Cerebellar cortex (tissue), 1 donor: ENCODE measurements at places on chromosomes 4 and X.

DNA sequence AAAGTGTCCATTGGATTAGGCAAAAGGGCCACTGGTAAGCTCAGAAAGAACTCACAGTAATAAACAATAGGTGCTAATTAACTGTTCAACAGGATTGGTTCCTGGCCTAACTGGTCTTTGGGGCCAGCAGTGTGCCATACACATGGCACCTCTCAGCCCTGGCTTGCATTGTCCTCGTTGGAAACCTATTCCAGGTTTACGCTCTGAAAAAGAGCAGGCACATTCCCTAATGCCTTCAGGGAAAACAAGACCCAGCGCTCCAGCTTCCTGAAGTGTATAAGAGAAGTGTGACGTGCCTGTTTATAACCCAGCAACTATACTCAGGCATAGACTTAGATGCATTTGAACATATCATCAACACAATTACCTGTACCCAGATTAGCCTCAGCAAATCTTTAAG lies 51.9 kb upstream of the RBM47 start:
- DNase-seq: peak; percentile 13

DNA sequence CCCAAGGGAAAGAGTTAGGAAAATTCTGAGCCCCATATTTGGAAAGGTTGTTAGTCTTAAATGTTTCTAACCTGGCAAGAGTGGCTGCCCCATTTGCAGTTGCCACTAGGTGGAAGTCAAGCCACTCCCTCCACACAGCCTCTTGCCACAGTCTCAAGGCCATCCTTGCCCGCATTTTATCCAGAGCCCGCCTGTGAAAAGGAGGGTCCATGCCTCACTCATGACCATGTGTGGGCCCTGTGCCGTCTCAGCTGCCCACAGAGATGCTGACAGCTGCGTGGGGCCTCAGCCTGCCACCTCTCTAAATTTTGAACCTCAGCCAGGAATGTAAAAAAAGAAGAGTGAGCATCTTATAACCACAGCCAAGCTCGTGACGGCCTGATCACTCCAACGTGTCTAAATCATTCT lies 201.5 kb upstream of the FAM241A start:
- DNase-seq: peak; percentile 30

DNA sequence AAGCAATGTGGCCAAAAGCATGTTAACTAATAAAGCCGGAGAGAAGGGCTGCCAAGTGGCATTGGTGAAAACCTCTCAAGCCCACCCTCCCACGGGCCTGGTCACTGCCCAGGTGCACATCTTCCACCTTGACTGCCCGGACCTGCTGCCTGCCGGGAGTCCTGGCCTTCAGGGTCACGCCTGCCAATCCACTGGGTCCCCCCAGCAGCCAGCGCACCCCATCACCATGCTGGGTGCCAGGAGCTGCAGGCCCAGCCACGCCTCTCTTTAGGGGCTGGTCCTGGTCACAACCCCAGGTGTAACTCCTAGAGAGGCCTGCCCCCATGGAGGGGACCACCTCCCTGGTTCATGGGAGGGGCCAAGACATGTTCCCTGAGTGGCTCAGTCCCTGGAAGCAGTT lies 66.4 kb downstream of the PSAPL1 start:
- DNase-seq: no peak

DNA sequence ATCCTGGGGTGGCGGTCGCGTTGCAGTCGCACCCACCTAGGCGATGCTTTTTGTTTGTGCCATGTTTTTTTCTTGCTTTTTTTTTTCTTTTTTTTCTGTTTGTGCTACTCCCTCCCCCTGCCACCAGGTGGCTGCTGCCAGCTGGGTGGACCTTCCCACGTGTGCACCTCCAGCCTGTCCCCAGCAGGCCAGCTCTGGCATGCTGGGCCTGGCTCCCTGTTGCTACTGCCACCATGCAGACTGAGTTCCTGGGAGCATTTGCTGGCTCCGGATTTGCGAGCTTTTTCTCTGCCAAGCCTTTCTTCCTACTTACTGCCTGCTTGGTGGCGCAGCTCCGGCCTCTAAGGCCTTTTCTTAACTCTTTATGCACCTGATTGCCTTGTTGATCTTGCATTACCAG lies 161.2 kb upstream of the WDFY3 start:
- peak; percentile 41 for DNase-seq

- no peak for DNase-seq
Measured at GRCh38 chr4:38615847-38616246, 48.2 kb upstream of the KLF3 start.

DNA sequence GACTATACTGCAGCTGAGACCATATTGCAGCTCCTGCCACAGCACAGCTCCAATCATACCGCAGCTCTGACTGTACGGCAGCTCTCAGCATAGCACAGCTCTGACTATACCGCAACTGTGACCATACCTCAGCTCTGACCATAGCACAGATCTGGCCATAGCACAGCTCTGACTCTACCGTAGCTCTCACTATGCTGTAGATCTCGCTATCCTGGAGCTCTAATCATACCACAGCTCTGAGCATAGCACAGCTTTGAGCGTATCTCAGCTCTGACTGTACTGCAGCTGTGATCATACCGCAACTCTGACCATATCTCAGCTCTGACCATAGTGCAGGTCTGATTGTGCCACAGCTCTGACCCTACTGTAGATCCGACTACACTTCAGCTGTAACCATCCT lies 139.2 kb downstream of the ASMT start:
- no peak for DNase-seq

DNA sequence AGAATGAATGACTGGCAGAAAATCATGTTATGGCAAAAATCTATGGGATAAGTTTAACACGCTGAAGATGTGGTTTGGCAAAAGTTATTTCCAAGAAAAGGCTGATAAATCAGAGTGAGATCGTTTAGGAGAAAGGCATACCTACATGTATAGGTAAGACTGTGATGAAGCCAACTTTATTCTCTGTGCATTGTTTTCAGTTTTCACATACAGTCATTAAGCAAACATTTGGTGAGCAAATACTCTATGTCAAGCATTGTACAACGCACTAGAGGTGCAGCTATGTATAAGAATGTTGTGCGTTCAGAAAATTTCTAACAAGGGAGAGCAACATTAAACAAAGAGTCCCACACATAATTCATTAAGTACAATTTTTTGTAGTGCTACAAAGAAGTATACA lies 121.7 kb downstream of the TEX13A start:
- no peak for DNase-seq

- DNase-seq: no peak
Measured at GRCh38 chr4:56241500-56241899, 145.8 kb downstream of the AASDH start.

GRCh38 chrX:32447640-32448039 lies 763.7 kb downstream of the DMD start:
- no peak for DNase-seq

DNA sequence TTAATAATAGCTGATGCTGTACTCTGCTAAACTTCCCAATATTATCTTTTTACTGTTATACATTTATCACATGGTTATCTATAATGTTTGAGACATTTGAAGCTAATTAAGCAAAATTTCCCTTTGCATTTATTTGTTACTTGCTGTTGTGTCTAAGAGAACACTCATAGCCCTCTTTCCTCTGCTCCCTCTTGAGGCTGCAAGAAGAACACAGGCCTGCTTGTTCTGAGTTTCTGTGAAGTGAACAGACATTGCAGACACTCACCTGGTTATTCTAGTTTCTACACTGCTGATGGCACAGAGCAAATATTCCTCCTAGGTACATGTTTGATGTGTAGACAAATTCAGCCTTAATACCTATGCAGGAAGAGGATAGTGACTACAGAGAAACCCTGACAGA lies 367.8 kb downstream of the GASK1B start:
- DNase-seq: peak; percentile 16

DNA sequence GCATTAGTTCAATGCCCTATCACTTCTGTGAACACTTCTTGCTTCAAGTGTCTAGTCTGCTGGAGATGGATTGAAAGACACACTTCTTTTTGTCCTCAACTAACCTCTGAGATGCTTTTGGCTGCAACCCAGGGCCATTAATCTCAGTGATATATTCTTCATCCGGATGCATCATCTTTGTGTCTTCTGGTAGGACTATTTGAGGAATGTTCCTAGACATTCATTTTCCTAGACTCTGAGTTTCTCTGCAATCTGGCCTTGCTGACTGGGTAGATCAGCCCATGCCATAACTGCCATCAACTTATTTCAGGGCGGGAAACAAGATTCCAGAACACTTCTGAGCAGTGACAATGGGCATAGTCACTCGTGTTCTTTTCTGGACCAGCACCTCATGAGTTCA lies 329.4 kb downstream of the PDGFC start:
- no peak for DNase-seq

GRCh38 chr4:187814737-187815465 lies 180.7 kb upstream of the ZFP42 start:
- no peak for DNase-seq

DNA sequence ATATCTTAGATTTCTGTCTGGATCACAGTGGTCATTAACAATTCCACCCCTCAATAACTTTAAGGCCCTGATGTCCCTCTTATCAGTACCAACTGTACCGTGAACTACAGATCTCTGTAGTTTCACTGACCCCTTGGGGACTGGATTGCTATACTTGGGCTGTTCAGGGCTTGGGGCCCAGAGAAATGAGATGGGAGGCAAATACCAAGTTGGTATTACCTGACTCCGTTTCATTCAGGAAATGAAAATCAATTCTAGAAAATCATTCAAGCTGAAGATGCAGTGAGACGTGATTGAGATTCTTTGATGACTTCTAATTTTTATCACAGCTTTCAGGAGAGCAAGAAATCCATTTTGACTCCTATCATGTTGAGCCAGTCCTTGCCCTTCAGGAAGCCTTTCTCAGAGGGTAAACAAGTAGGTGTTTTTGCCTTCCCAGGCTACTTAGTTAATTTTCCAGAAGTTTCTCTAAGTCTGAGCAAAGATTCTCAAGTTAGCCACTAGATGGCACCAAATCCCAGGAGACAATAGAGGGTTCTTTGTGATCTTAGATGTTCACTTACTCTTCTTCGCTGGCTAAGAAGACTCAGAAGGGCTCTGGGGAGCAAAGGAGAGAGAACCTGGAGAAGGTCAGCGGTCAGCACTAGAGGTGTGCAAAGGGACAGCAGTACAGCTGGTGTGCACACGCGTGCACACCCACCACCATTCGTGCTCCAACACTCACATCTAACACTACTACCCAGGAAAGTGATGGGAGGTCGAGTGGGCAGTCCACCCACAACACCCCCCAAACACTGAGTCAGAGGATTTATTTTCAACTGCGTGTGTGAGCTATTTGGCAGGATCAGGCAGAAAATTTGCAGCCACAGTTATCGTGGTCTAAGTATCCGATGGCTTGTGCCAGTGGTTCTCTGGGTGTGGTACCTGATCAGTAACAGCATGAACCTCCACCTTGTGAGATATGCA lies 7.4 kb downstream of the HNRNPH2 start:
- peak; percentile 82 for DNase-seq

DNA sequence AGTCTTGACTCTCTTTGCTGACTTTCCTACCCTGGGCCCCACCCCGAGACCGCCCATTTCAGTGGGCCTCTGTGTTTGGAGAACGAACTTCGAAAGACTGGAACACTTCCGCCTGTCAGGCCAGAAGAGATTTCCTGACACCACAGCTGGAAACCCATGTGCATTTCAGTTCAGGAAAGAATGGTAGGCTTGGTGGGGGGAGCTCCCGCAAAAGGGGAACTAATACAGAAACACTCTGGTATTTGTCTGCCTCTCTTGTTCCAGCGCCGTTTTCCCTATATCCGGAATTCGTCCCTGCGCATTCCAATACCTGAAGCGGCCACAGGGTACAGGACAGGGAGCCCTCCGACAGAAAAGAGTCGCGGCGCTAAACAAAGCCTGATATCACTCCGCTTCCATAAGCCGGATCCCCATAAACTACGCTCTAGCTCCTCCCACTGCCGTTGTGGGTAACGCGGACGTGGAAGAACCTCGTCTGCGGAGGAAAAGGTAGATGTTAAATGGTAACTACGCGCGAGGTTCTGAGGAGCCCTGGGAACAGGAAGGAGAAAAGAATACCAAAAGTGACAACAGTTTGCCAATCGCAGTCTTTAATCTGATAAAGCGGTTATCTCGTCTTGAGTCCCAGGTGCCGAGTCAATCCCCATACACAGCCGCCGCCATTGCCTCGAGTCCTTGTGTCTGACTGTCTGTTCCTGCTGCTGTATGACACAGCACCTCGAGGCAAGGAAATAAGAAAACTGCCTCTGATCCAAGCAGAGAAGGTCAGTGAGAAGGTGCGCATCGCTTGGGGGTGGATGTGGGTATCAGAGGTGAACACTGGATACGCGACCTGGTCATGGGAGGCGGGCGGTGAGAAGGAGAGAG lies at the start of gene ARMCX5:
ARMCX5 (plus strand) TSS at position 432 of the 867 bp plus-strand sequence. CDS start 2,627 bp downstream, outside the sequence.
- peak; percentile 85 for DNase-seq

- DNase-seq: no peak
Measured at GRCh38 chr4:105509291-105509690, 35.4 kb upstream of the PPA2 start.

- peak; percentile 28 for DNase-seq
Measured at GRCh38 chr4:8188743-8189550, 10.1 kb upstream of the SH3TC1 start.

DNA sequence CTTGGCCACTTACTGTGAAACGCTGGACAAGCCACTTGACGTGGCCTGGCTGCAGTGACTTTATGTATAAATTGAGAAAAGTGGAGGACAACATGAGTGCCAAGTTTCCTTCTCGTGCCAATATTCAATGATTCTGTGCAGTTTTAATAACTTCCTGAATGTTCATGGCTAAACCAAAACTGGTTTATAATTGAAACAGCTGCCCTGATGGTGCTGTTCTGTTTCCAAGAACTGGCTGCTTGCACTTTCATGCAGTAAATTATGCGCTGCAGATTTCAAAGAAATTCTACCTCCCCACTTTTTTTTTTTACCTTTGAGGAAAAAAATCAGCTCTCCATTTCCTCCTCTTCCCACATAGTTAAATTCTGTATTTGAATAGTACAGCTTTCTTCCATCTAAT lies 205.2 kb upstream of the CASK start:
- DNase-seq: no peak

DNA sequence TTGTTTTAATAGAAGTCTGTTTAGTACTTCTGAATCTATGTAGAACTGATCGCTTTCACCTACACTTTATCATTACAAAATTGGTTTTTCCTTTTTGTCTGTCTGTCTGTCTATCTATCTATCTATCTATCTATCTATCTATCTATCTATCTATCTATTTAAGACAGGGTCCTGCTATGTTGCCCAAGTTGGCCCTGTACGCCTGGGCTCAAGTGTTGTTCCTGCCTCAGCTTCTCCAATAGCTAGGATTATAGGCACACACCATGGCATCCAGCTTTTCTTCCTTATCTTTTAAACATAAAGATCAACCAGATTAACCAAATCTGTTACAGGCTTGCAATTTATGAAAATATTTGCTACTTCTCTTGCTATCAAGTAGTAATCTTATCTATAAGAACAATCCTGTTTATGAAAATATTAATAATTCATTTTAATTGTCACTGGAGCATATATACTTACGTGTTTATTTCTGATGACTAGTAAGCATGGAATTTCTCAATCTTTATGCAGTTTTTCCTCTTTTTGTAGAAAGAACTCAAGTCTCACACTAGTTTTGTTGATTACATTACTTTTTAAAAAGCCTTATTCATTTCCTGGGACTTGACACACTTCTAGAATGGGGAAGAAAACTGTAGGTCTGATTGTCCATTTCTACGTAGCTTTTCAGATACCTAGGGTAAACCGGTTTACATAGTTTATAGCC lies 24.5 kb downstream of the KIAA0232 start:
- no peak for DNase-seq

- DNase-seq: no peak
Measured at GRCh38 chrX:153387345-153387744, 13.8 kb downstream of the PNMA6E start.
